Glutamatergic neuron (in vitro differentiated cells): ENCODE measurements at places on chromosomes 4 and X.
A peak's percentile ranks its signal among the peaks of the same experiment; 100 is the strongest.

DNA sequence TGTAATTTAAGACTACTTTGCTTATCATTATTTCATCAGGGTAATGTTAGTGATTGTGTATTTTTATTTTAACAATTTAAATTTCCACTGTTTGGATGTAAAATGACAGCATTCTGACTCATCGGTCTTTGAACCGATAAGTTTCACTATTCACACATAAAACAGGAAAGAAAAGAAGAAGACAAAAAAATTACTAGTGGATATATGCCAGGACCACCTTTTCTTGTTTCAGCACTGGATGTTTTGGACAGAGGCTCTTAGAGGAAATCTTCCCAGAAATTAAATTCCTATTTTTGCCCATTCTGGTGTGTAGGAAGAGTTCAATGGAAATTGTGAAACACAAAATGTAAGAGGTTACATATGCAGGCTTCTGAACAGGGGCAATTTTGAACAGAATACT lies 57.4 kb downstream of the VEGFC start:
- no peak for DNase-seq

- DNase-seq = peak; percentile 76
Measured at GRCh38 chr4:107034091-107034995, 1.8 kb downstream of the DKK2 start.

- DNase-seq = no peak
Measured at GRCh38 chr4:55887594-55887993, 34.1 kb downstream of the EXOC1 start.

- DNase-seq = no peak
Measured at GRCh38 chr4:17717301-17717700, 64.1 kb downstream of the FAM184B start.

GRCh38 chrX:3666975-3667374 lies 46.5 kb downstream of the PRKX start:
- DNase-seq = no peak

DNA sequence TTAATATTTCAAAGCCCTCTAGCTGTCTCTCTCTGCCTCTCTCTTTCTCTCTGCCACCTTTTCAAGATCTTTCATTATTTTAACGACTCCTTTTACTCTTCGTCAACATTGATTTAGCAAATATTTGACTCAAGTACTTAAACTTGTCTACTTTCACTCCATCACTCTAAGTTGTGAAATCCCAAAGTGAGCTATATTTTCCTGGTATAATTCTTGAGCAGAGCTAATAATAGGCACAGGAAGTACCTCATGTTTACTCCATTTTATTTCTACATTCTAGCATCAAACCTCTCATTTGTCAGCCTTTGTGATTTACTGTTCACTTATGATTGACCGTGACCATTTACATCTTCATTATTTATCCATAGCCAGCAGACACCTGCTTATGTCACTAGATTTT lies 482.5 kb downstream of the RPA4 start:
- no peak for DNase-seq

GRCh38 chrX:34886011-34886410 lies 56.6 kb upstream of the FAM47B start:
- DNase-seq = no peak
